ENCODE measurements at places on chromosomes 11 and 22. TPM values are rescaled to one million over a fixed set of nuclear protein-coding genes. Genes with fewer than 3 reads are reported as not detected.

DNA sequence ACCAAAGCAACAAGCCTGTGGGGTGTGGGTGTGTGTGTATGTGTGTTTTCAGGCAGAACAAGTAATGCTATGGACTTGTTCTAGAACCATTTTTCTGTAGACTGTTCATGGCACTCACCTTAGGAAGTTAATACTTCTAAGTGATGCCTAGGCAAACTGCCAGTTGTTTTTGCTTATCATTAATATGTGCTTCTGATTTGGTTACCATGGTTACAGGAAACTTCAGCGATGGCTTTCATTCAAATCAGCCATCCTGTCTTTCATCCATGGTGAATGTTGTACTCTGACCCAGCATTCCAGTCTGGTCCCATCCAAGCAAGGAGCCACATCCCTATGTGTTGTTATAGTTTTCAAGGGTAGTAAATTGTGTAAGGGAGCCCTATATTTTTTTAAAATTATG, 49.8 kb upstream of the ARHGAP20 start:
- DNase-seq: no peak

- DNase-seq: no peak
These were observed 9.7 kb upstream of the TXNRD2 start for GRCh38 chr22:19951346-19951745.

Gene CBLIF
- polyA plus RNA-seq: not detected

Gene KCTD14
- polyA plus RNA-seq: 2.5 TPM

DNA sequence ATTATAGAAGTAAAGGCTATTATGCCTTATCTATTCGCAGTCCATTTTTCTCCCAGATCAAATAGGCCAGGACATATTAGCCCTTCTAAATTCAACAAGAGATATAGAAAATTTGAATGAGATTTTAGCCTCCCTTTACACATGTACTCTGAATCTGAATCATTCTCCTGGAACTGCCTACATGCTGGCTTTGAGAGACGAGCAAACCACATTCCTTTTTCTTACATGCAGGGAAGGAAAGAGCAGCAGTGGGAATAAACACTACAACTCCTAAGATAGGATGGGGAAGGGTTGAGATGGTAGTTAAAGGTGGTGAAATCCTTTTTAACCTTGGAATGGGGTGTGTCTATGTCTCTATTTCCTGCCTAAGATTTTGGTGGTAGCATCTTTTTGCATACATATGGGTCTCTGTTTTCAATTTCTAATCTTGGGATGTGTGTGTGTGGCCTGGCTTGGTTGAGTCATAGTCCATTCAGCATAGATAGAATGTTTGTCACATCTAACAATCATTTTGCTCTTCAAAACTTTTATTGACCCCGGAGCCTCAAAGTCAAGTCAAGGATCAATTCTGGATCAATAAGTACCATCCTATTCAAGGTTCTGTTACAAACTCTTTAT, 11.1 kb upstream of the OOSP2 start:
- DNase-seq: no peak

Gene OSBP2
- 0.40 TPM for polyA plus RNA-seq

DNA sequence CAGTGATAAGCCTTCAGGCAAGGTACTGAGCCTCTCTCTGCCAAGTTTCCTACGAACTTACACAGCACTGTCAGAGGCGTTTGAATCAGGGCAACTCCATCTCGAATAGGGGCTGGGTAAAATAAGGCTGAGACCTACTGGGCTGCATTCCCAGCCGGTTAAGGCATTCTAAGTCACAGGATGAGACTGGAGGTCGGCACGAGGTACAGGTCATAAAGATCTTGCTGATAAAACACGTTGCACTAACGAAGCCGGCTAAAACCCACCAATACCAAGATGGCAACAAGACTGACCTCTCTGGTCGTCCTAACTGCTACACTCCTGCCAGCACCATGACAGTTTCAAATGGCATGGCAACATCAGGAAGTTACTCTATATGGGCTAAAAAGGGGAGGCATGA, 20.4 kb upstream of the POGLUT3 start:
- DNase-seq: no peak

DNA sequence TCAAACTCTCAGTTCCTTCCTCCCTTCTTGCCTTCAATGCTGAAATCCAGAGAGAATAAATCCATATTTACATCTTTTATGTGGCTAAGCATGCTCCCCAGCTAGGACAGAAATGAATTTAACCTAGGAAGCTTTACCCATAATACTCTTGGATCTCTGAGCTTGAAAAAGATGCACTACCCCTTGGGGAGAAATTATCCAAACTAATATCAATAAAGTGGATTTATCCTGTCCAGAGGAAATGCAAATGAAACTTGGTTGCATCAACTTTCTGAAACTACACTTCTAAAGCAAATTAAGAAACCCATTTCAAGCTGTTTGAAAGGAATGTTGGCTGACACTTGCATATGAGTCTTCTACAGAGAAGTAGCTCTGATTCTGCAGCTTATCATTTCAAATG, 347.9 kb downstream of the TTC28 start:
- no peak for DNase-seq

- DNase-seq: no peak
These were observed 85.3 kb upstream of the SORL1-AS1 start for GRCh38 chr11:121538054-121538453.

Gene TXNRD2
- polyA plus RNA-seq: 13.2 TPM

GRCh38 chr22:35552196-35552842, 11.7 kb downstream of the RASD2 start:
- DNase-seq: no peak

GRCh38 chr11:122869622-122870021, 12.9 kb upstream of the JHY start:
- DNase-seq: no peak

- no peak for DNase-seq
These were observed 9.7 kb downstream of the USP2 start for GRCh38 chr11:119371778-119372182.

Gene TECTA
- polyA plus RNA-seq: 0.30 TPM

DNA sequence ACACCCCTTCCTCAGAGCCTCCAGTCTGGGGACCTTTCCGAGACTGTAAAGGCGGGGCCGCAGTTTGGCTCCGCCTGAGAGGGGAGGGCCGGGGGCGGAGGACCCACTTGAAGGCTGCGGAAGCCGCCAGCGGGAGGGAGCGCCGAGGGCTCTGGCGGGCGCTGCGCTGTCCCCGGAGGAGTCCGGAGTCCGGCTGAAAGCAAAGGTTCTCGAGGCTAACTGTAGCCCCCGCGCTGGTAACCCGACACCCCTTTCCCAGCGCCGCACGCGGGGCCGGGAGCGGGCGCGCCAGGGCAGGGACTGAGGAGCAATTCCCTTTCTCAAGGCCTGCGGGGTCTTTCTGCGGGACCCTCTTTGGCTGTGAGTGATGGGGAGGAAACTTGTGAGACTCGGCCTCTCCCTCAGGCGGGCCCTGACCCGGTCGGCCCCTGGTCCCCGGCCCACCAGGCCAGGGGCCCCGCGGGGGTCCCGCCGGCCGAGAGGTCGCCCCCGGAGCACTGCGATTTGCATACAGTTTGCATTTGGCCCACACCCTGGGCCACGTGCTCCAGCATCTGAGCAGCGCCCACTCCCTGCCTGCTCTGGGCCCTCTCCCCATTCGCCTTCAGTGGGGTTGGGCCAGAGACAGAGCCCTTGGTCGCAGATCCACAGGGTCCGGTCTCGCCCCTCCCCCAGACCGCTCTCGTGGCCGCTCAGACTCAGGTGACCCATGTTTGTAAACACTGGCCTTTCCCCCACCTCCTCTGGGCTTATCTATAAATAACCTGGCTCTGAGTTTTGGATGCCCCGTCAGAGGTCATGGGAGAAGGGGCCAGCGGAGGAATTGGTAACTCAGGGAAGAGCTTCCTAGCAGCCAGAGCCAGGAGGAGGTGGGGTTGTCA, 519 bp upstream of the ART5 start:
- peak; percentile 82 for DNase-seq

DNA sequence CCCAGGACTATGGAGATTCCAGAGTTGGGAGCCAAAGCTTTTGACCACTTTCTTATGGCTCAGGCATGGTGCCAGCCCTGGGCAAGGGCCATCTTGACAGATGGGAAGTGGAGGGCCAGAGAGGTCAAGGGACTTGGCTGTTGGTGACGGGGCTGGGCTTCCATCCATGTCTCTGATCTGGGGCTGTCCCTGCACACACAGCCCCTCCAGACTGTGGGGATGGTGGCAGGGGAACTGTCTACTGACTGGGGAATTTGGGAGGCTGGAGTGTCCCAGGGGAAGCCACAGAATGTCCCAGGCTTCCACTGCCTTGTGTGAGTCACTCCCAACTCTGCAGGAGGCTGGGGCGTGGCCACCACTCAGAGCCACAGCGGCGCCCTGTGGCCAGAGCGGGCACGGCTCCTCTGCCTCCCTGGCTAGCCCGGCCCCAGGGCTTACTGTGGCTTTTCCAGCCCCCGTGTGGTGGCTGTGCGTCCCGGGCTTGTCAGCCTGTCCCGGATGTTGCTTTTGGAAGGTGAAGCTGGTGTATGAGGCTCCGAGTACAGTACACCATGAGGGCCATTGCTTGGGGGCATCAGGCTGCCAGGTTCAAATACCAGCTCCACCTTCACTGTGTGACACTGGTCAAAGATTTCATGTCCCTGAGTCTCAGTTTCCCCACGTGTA, 19.6 kb downstream of the C22orf23 start:
- DNase-seq: peak; percentile 87

DNA sequence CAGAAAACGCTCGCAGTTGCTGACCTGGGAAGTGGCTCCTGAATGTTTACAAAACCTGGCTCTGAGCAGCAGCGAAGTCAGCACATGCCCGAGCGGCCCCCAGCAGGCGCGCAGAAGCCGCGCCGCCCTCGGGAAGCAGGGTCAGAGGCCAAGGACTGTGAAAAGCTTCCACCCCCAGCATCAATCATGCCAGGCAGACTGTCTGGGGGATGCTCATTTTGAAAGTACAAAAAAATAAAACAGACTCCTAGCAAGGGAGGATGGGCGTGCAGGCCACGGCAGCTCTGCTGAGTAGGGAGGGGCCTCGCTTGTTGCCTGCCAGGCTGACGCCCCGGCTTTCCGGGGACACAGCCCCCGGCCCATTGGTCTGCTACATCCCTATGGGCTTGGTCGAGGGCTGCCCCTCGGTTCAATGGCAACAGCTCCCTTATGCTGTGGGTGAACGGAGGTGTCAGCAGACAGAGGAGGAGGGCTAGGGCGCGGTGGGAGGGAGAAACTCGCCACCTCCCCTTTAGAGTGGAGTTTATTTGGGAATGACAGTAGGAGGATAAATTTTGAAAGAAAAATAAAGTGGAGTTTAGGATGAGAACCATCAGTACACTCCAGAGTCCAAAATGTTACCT, 37.7 kb upstream of the GNB1L start:
- peak; percentile 50 for DNase-seq

DNA sequence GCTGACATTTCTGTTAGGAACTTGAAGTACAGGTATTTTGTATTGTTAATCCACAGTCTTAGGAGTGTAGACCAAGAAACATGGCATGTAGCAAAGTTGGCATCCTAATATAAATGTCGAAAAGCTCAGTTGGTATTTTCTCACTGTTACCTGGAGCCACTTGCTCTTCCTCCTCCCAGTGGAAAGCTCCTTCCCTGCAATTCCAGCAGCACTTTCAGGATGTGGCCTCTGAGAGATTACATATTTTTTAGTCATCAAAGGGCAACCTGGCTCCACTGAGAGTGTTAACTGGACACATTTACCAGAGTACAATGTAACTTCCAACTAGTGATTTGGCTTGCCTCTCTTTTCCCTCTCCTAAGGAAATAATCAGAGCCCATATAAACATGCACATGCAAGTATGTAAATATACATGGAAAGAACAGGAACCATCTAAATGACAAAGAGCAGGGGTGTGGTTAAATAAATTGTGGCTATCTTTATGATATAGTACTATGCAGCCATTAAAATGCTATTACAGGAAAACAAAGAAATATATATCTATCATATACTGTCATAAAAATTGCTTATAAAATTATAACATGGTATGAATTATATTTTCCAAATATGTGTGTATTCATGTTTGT, 14.3 kb upstream of the EED start:
- no peak for DNase-seq

Gene F2
- not detected for polyA plus RNA-seq

Gene OR8G1
- not detected for polyA plus RNA-seq

DNA sequence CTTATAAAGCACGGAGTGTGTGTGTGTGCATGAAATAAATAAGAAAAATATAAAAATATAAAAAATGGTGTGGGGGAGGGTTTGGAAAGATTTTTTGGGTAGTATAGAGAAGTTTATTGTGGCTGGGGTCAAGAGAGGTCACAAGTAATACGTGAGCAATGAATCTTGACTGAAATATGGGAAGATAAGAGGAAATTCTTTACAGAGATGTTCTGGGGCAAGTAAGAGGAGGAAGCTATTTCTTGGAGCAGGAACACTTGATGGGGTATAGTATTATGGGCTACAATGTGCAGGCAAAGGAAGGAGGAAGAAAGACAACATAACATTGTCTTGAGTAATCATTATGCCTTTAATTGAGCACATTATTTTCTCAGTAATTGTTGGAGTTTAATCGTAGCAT, 2.1 kb downstream of the HBD start:
- DNase-seq: no peak

DNA sequence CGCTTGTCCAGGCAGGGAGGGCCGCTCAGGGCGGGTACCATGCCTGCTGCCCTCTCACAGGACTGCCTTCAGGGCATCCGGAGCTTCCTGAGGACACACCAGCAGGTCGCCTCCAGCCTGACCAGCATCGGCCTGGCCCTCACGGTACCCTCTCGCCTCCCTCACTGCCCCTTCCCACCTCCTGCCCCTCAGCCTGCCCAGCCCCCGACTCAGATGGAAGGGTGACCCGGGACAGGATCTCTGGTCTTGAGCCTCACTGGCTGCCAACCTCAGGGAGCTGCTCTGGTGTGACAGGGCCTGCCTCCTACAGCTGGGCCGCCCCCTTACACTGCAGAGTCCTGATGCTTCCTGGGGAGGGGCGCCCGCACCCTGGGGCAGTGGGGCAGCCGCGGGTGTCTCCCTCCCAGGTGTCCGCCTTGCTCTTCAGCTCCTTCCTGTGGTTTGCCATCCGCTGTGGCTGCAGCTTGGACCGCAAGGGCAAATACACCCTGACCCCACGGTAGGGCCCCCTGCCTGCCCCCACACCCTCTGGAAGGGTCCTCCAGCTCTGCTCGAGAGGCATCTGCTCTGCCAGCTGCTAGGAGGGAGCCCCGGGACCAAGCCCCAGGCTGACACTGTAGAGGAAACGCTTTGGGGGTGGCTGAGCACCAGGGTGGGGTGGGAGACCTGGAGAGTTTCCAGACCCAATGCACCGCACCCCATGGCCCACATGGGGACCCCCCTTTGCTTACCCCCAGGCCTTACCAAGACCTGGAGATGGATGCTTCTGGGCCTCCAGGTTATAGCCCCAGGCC, 14.6 kb downstream of the TSPAN32 start:
- DNase-seq: no peak

- peak; percentile 88 for DNase-seq
These were observed 24.7 kb downstream of the LAYN start for GRCh38 chr11:111565114-111565720.

All from fibroblast of lung (primary cell).